B cell (primary cell): ENCODE measurements at places on chromosomes 7 and 10. TPM values are rescaled to one million over a fixed set of nuclear protein-coding genes. Genes with fewer than 3 reads are reported as not detected.

GRCh38 chr7:107446988-107447387 lies 22.9 kb upstream of the GPR22 start:
- no peaks in the 10 kb centered on the region for H3K4me1 ChIP-seq
- H3K36me3 ChIP-seq = peaks cover 13% of the 10 kb centered on the region
- DNase-seq = no peak
- H3K4me3 ChIP-seq = no peak overlapping the region

DNA sequence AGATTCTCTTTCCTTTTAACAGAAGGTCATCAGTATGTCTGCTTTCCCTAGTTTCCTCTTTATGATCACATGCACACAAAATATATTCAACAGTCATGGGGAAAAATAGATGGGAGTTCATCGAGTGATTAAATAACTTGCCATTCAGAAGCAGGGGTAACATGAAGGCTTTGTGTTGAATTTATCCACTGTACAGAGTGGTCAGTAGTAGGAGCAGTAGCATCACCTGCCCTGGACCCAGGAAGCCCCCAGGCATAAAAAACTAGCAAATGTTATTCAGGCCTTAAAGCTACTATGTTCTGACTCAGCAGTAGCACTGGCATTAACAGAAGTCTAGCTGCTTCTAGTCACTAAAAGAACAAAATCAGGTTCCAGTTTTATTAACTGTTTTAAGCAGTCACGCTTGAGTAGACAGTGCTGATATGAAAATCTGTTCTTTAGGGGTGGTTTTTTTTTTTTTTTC lies 31.4 kb upstream of the FAM133B start:
- H3K36me3 ChIP-seq = peaks cover 3% of the 10 kb centered on the region
- DNase-seq = no peak
- H3K27ac ChIP-seq = no peak overlapping the region
- no peaks in the 10 kb centered on the region for H3K27me3 ChIP-seq
- H3K4me3 ChIP-seq = no peak overlapping the region

GRCh38 chr7:37310327-37311080 lies 138.2 kb downstream of the ELMO1 start:
- H3K36me3 ChIP-seq = peaks cover 41% of the 10 kb centered on the region
- peak overlapping the region; percentile 28 for H3K4me3 ChIP-seq
- DNase-seq = peak; percentile 70
- H3K27me3 ChIP-seq = no peaks in the 10 kb centered on the region
- peak overlapping the region; percentile 2 for H3K27ac ChIP-seq

- no peak overlapping the region for H3K4me3 ChIP-seq
- no peak overlapping the region for H3K27ac ChIP-seq
- no peaks in the 10 kb centered on the region for H3K4me1 ChIP-seq
Measured at GRCh38 chr7:47404010-47404409, 177.9 kb downstream of the TNS3 start.

- H3K36me3 ChIP-seq = no peaks in the 10 kb centered on the region
- H3K4me3 ChIP-seq = peak overlapping the region; percentile 38
- H3K4me1 ChIP-seq = peaks cover 57% of the 10 kb centered on the region
- no peaks in the 10 kb centered on the region for H3K27me3 ChIP-seq
Measured at GRCh38 chr7:2530071-2530987, 10.8 kb downstream of the LFNG start.

DNA sequence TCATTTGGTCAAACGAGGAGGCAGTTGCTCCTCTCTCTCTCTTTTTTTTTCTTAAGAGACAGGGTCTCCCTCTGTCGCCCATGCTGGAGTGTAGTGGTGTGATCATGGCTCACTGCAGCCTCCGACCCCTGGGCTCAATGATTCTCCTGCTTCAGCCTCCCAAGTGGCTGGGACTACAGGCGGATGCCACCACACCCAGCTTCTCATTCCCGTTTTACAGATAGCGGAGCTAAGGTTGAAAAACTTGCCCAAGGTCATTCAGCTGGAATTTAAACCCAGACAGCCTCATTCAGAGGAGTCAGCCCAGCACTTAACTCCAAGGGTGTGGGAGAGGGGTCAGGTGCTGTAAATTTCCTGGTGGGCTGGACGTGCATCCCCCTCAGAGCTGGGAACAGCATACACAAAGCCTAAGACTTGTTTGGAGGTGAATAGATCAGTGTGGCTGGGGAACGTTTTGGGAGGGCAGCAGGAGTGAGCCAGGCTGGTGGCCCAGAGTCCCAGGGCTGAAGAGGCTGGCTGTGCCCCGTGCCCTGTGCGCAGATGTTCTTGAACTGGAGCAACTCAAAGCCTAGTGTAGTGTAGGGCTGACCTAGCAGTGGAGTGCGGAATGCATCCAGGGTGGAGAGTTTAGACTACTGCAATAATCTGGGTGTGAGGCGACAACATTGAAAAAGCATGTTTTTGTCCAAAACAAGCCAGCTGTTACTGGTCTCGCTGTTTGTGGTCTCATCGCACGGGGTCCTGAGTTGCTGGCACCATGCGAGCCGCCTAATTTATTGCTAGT lies 2.3 kb downstream of the HTRA1 start:
- no peak for DNase-seq
- H3K36me3 ChIP-seq = no peaks in the 10 kb centered on the region
- peaks cover 5% of the 10 kb centered on the region for H3K4me1 ChIP-seq
- peaks cover 43% of the 10 kb centered on the region for H3K27me3 ChIP-seq
- no peak overlapping the region for H3K27ac ChIP-seq

- no peak overlapping the region for H3K4me3 ChIP-seq
- H3K27me3 ChIP-seq = no peaks in the 10 kb centered on the region
- no peak for DNase-seq
- no peaks in the 10 kb centered on the region for H3K36me3 ChIP-seq
- peak overlapping the region; percentile 40 for H3K27ac ChIP-seq
- H3K4me1 ChIP-seq = peaks cover 21% of the 10 kb centered on the region
Measured at GRCh38 chr10:49300140-49300974, 1.4 kb downstream of the C10orf71 start.

HOXA1 gene
- 0.37 and 0.87 TPM in 2 replicates for total RNA-seq

MYH16 gene
- not detected in 2 replicates for total RNA-seq
